ENCODE measurements at places on chromosomes 3 and 15.

- no peak for DNase-seq
These were observed 66.8 kb upstream of the UBE2E1 start for GRCh38 chr3:23738944-23739343.

DNA sequence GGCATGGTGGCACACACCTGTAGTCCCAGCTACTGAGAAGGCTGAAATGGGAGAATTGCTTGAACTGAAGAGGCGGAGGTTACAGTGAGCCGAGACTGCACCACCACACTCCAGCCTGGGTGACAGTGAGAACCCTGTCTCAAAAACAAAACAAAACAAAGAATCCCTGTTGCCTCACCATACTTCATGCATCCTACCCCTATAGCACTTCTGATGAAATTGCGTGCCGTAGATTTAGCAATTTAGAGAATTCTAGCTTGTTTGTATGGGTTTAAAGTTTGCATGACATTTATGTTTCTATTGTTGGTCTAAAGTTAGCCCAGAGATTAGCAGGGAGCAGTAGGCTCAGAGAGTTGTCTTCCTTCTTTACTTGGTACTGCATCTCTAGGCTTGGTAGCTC, 7.8 kb downstream of the RAB5A start:
- DNase-seq, result no peak

DNA sequence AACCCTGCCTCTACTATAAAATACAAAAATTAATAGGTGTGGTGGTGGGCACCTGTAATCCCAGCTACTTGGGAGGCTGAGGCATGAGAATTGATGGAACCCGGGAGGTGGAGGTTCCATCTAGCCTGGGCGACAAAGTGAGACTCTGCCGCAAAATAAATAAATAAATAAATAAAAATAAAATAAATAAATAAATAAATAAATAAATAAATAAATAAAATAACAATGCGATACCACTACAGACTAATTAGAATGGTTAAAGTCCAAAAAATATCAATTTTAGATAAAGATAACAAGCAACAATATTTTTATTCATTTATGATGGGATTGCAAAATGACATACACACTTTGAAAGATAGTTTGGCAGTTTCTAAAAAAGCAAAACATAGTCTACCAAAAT, 1131.5 kb downstream of the SI start:
- no peak for DNase-seq

GRCh38 chr3:151278230-151278629, at the start of gene P2RY14:
Gene P2RY14, minus strand, starts transcription at chr3:151278542. Its CDS starts 64,226 bp downstream, at chr3:151214316.
- DNase-seq, result no peak

- no peak for DNase-seq
These were observed 72.6 kb downstream of the ST6GAL1 start for GRCh38 chr3:187002915-187003314.

GRCh38 chr15:101148166-101148880, 103.5 kb downstream of the CHSY1 start:
- DNase-seq, result no peak

- DNase-seq, result no peak
These were observed 383.4 kb downstream of the PTPRG start for GRCh38 chr3:61944726-61945125.

GRCh38 chr3:27022096-27022761, 347.0 kb downstream of the NEK10 start:
- no peak for DNase-seq

- no peak for DNase-seq
These were observed 110.8 kb downstream of the GREM1 start for GRCh38 chr15:32828507-32829186.

DNA sequence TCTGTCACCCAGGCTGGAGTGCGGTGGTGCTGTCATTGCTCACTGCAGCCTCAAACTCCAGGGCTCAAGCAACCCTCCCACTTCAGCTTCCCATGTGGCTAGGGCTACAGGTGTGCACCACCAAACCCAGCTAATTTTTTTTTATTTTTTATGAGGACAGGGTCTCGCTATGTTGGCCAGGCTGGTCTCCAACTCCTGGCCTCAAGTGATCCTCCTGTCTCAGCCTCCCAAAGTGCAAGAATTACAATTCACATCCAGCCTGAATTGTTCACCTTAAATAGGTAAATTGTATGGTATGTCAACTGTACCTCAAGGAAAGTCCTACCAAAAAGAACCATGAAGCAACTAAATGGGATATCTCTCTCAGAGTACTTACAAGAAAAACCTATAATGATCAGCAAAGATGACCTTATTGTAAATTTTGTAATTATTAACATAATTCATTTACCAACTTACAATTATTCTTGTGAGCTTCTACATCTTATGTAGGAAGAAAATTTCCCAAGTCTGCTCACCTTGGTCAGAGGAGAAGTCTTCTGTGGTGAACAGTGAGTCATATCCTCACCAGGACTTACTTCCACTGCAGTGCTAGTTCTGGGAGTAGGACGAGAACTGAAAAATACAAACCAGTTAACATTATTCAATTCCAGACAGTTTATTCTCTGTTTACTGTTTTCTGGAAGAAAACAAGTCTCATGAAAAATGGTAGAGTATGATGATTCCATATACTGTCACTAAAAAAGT, 54.4 kb downstream of the ULK4 start:
- no peak for DNase-seq

DNA sequence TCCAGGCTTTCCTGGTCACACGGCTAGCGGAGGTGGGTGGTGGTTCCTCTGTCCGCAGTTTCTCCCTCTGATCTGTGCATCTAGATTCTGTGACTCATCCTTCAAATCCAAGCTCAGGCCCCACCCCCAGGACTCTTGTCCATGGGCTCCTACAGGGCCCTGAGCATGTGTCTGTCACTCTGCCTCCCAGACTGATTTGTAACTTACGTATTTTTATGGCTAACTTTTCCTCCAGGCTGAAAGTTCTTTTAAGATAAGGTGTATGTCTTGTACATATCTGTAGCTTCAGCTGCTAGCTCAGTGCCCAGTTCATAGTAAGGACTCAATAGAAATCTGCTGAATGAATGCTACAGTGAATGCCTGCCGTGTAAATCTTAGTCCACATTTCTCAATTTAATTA, 8.0 kb downstream of the ESYT3 start:
- DNase-seq, result no peak

- no peak for DNase-seq
These were observed 36.1 kb upstream of the CRTC3 start for GRCh38 chr15:90493647-90494046.

GRCh38 chr15:47265686-47266085, 451.6 kb upstream of the SEMA6D start:
- DNase-seq, result no peak
